Vagina (tissue), 2 donors: ENCODE measurements at places on chromosomes 2 and 18. TPM values are rescaled to one million over a fixed set of nuclear protein-coding genes. Genes with fewer than 3 reads are reported as not detected.

ARHGAP28 gene
- total RNA-seq = 7.6 TPM

ICOS gene
- 1.7 TPM for total RNA-seq

IL37 gene
- total RNA-seq = not detected

PSMA8 gene
- total RNA-seq = not detected

EIF2AK3 gene
- total RNA-seq = 19.6 TPM

HES6 gene
- 8.6 TPM for total RNA-seq

LIMS4 gene
- 1.5 TPM for total RNA-seq

GCA gene
- 13.5 TPM for total RNA-seq

KLF11 gene
- 30.4 TPM for total RNA-seq

- no peak for DNase-seq
These were observed 10.6 kb downstream of the RNU2-63P start for GRCh38 chr2:88005776-88006175.

DNA sequence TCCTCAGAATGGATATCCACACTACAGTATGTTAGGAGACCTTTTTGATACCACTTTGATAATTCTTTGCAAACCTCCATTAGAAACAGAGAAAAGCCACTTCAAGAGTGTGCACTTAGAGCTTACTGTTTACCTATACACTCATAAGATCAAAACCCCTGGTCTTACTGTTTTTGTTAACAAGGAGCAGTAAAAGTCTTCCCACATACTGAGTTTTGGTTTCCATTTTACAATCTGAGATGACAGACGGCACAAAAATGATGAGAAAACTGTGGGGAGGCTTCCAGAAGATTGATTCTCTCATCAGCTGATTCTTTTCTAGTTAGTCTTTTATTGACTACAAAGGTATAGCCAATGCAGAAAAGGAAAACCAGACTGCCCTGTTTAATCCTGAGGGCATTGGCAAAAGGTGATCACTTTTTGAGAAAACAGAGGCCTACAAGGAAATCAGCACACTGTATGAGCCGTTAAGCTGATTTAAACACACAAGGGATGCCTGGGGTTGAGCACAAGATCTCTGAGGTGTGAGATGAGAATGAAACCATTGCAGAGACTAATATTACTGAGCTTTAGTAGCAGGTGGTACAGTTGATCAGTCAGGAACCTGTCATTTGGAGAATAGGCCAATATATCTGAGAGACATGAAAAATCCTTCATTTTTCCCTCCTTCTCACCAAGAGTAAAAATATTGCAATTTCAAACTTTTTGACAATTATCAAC, 368.6 kb downstream of the GRB14 start:
- no peak for DNase-seq

- no peak for DNase-seq
These were observed 9.3 kb upstream of the VWC2L start for GRCh38 chr2:214401580-214401979.

GRCh38 chr18:64165906-64166305, 17.0 kb upstream of the LINC00305 start:
- DNase-seq = no peak

DNA sequence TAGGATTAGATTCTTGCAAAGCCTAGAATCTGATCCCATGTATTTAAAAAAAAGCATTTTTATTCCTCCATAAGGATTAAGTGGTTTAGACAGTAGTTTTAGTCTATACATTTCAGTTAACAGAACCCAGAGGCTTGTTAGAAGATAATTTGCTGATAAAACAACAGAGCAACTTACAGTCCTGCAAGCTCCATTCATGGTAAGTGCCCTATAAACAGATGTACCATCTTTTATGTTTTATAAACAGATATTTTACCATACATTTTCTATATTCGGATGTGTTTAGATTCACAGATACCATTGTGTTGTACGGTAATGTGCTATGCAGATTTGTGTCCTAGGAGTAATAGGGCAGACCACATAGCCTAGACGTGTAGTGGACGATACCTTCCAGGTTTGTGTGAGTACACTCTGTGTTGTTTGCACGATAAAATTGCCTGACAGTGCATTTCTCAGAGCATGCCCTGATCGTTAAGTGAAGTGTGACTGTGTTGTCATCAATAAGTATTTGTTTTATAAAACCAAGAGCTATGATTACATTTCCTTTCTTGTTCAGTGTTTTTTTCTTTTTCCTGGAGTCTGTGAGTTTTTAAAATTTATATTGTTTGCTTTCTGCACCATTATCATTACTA, 54.2 kb downstream of the CERS6 start:
- no peak for DNase-seq

GRCh38 chr18:79584491-79585394, 94.9 kb upstream of the CTDP1 start:
- no peak for DNase-seq

- DNase-seq = no peak
These were observed 14.0 kb downstream of the SFTPB start for GRCh38 chr2:85653996-85654395.

DNA sequence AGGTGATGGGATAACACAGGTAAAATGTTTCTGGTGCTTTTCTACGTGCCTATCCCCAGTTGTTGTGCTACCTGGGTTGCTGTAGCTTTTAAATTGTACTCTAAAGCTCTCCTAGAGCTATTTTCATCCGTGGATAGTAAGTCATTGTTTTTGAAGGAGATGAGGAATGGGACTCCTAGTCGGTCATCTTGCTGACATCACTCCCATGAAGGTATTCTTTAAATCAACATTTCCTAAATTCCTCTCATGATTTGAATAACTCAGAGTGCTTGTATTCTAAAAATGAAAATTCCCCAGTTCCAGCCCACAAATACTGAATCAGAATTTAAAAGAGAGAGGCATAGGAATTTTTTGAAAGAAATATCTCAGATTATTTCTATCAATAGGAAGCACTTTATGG, 44.3 kb downstream of the CCDC148 start:
- DNase-seq = no peak

- DNase-seq = no peak
These were observed 897.6 kb downstream of the BCL11A start for GRCh38 chr2:59655809-59656208.

- no peak for DNase-seq
These were observed 61.9 kb downstream of the RAB10 start for GRCh38 chr2:26095758-26096157.

DNA sequence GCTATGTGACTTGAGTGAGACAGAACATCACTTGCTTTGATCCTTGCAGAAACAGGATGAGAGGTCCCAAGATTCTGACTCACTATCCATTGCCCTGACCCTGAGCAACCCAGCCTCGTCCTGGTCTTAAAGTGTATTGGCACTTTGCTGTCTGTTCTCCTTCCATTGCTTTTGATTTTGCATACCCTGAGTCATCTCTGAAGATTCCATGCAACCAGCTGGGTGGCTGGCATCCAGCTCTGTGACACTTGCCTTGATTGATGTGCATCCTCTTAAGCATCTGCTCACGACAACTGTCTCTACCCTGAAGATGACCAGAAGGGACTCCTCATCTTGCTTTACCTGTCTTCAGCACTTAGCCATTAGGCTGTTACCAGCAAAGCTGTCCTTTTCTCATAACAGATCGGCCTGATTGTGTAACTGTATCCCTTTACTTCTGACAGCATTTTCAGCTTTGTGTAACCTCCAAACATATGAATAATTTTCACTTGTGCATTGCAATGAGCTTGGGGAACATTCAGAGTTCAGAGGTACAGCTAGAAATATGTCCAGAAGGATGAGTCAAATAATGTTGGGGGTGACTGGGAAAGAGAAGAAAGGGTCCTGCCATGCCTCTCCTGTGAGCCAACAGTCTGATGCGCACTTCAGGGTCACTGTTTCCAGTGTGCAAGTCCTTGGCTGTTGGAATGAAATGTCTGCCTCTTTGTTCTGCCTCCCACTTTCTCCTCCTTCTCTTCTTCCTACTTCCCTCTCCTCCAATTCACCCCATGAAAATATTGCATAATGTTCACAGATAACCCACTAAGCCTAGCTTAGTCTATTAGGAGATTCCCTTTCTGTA, 249.7 kb upstream of the OSR1 start:
- DNase-seq = no peak

DNA sequence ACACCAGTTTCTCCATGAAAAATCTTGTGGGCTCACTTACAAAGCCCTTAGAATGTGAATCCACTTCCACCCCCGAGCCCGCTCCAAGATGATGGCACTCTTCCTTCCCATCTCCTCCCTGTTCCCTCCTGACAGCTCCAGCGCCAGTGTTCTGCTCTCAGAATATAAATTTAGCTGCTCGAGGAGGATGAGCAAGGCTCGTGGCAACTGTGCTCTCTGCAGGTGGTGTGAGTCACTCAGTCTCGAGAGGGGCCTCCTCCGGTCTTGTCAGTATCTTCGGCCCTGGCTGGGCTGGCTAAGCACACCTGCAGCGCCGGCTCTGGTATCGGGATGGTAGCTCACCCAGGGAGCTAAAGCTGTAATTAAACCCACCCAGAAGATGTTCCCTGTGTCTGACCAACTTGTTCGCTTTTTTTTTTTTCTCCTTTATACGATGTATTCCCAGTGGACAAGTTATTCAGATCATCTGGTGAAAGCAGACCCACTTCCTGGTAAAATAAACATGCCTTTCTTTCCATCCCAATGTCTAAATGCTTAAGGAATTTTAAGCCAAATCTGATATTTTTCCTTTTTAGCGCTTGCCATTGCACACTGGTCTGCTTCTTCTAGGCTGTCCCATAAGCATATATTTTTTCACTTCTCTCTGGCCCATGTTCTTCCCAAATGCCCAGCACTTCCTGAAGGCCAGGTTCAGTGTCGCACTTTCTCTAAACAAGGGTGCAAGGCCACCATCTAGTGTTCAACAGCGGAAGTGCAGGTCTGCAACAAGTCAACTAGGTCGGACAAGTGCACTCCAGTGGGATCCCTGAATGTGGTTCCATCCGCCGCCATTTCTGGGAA, 31.4 kb upstream of the YPEL5 start:
- DNase-seq = no peak

DNA sequence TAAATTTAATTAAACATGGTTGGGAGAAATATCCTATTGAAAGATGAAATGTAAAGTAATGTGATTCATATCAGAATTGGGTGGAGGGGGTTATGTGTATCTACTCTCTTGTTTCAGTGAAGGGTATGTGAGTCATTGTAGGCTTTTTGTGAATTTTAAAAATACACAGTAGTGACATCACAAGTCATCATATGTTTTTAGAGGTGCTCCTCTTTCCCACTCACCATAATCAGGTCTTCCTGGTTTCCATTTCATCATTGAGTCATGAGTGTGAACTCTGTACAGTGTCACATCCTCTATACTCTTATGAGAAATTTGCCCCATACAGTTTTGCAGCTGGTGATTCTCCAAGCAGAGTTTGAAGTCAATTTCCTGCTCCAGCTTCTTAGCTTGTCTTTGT, 18.8 kb downstream of the FSIP2 start:
- DNase-seq = no peak

GRCh38 chr2:29066271-29066860, 8.0 kb downstream of the PCARE start:
- DNase-seq = peak; percentile 95

GRCh38 chr2:98350411-98350810, 4.2 kb downstream of the CNGA3 start:
- DNase-seq = no peak

- no peak for DNase-seq
These were observed 615.6 kb upstream of the SOX11 start for GRCh38 chr2:5076599-5076998.

DNA sequence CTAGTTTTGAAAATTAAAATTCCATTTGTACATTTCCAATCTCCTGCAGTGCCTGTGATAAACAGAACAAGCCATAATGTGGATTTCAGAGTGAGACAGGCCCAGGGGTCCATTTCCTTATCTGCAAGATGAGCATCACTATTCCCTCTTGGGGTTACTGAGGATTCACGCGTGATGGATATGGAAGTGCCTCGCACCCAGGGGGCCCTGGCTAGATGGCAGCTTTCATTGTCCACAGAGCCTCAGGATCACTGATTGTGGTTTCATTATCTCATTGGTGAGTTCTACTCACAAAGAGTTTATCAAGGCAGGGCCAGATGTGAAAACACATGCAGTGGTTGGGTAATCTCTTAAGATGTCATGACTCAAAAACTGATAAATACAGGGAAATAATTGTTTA, 11.6 kb downstream of the CNGA3 start:
- no peak for DNase-seq

DNA sequence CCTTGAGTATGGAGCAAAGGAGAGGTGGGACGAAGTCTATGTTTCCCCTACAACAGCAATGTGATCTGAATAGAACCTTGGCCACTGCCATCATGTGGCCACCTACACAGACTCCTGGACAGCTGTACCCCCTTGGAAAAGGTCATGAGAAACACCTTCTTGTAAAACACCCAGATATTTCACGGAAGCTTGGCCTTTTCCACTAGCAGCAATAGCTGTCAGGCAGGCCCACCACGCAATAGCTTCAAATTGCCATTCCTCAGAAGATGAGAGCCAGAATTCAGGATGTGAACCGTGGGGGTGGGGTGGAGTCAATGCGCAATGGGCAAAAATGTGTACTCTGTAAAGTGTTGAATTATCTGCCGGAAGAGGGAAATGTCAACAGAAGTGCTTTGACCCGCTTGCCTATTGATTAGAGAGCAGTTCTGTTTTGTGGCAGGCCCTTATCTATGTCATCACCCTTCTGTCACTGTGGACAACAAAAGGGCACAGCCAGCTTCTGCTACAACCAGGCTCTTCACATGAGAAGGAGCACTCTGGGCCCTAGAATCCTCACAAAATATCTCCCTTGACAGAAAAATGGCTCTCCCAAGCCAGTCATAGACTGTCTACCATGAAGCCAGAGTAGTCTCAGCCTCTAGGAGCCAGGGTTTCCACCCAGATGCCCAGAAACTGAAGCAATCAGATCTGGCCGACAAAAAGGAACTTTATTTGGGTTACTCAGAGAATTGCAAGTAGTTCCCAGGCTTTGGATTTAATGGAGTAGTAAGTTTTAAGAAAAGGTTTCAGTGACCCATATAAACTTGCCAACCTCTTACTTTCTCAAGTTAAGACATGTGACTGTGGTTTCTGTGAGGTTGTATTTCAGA, 9.5 kb downstream of the INPP1 start:
- no peak for DNase-seq

DNA sequence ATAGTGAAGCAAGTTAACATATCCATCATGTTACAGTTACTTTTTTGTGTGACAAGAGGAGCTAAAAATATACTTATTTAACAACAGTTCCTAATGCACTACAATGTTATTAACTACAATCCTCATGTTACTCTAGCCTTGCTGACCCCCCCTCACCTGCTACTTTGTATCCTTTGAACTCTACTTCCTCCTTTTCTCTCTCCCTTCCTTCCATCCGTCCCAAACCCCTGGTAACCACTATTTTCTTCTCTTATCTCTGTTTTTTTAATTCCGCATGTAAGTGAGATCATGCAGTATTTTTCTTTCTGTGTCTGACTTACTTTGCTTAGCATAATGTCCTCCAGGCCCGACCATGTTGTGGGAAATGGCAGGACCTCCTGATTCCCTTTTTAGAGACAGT, 59.4 kb downstream of the NPAS2 start:
- no peak for DNase-seq

GRCh38 chr2:99802734-99803133, 312.9 kb upstream of the REV1 start:
- DNase-seq = no peak
